H1 (cell line): ENCODE measurements at places on chromosomes 12 and 14.
A peak's percentile ranks its signal among the peaks of the same experiment; 100 is the strongest.

DNA sequence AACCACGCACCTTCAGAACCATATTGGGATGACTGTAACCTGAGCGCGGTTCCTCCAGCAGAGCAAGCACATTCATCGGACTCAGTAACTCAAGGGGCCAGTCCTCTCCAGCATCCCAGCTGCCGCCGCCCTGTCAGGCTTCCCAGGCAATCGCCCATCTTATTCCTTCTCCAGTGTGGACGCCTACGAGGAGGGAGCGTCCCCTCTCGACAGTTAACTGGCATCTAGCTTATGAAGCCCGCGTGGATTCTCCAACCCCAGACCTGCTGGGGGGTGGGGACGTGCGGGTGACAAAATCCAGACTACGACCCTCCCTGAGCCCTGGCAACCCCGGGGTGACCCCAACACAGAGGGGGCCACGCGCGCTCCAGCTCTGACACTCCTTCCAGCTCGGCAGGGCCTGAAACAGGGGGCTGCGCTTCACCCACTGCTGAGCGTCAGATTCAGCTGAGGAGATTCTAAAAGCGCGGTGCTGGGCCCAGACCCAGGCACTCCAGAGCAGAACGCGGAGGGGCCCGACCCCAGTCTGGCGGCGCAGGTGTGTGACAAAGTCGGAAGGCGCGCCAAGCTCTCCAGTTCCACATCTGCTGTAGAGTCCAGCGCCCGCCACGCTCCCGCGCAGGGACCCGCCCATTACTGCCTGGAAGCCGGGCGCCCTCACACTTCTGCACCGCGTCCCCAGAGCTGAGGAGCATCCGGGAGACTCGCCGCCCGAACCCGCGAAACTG, 43.9 kb upstream of the ESR2 start:
- no peaks in the 10 kb centered on the region for H3K36me3 ChIP-seq
- no peaks in the 10 kb centered on the region for H3K27me3 ChIP-seq
- H3K4me3 ChIP-seq = peak overlapping the region; percentile 93
- peak overlapping the region; percentile 79 for H3K27ac ChIP-seq
- peak; percentile 88 for DNase-seq

DNA sequence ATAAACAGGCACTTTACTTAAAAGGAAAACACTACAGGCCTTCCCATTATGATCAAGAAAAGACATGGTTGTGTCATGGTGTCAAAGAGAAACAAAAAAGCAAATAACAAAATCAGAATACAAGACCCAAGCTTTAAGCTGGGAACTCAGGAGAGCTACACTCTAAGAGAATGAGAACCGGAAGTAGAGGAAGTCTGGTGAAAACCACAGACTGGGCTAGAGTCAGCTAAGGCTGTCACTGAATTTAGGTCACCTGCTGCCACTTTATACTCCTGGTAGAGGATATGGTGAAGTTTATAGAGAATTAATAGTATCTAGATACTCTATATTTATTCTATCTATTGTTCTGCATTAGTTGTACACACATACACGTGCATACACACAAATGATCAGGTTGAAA, 971.7 kb downstream of the FLRT2 start:
- no peak for DNase-seq
- H3K4me1 ChIP-seq = no peaks in the 10 kb centered on the region
- no peaks in the 10 kb centered on the region for H3K27me3 ChIP-seq
- H3K27ac ChIP-seq = no peak overlapping the region

DNA sequence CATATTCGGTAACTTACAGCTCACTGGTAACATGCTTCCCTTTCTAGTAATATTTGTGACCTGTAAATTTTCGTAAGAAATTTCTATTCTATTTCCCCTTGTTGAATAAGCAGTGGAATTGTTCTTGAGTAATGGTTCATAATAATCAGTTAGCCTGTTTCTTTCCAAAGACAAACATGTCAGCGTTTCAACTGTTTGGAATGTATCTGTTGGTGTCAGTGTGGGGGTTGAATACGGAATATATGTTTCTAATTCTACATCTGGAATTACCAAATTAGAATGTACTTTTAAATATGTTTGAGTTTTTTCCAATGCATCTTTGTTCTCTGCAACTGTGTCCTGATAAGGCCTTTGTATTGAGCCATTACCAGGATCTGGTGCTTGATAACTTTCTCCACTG, 2.0 kb downstream of the BBS10 start:
- H3K27me3 ChIP-seq = no peaks in the 10 kb centered on the region
- H3K36me3 ChIP-seq = 0 out of 2 replicates have a peak, but pooled peaks cover 2% of the 10 kb centered on the region
- H3K4me1 ChIP-seq = no peaks in the 10 kb centered on the region
- no peak overlapping the region for H3K27ac ChIP-seq
- no peak for DNase-seq

DNA sequence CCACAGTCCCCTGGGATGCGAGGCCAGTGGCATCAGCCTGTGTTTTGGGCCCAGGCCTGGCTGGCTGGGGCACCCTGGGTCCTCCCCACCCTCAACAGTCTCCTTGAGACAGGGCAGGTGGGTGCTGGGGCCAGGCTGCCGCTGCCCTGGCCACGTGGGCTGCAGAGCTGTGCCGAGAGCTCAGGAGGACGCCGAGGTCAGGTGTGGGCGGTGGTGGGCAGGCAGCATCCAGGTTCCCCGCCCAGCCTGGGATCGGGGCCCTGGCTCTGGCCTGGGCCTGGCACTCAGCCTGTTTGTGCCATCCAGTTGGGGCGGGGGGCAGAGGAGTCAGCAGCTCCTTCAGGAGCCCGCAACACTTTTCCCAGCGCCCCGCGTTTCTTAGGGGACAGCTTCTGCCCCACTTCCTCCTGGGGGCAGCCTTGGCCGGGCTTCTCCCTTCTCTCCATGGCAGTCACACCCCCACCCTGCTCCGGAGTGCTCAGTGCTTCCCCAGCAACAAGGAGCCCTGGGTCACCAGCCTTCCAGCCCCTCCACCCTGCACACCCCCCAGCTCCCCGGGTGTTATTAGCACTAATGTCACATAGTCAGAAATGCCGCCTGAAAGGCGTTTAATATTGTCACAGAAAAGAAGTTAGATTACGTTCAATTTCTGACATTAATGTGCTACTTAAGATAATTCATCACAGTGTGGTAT, 30.8 kb downstream of the KIF26A start:
- peaks cover 29% of the 10 kb centered on the region for H3K4me1 ChIP-seq
- H3K27ac ChIP-seq = no peak overlapping the region
- H3K4me3 ChIP-seq = peak overlapping the region; percentile 28; the same call in 1 of the 2 replicates
- DNase-seq = no peak

- no peak overlapping the region for H3K27ac ChIP-seq
- H3K4me3 ChIP-seq = no peak overlapping the region
- H3K27me3 ChIP-seq = no peaks in the 10 kb centered on the region
- no peaks in the 10 kb centered on the region for H3K36me3 ChIP-seq
- DNase-seq = no peak
Observed at GRCh38 chr12:56877195-56878009, 56.8 kb downstream of the SDR9C7 start.

GRCh38 chr12:105975351-105975750, 163.4 kb downstream of the NUAK1 start:
- no peak overlapping the region for H3K27ac ChIP-seq
- H3K36me3 ChIP-seq = no peaks in the 10 kb centered on the region
- H3K27me3 ChIP-seq = no peaks in the 10 kb centered on the region
- no peak for DNase-seq
- no peak overlapping the region for H3K4me3 ChIP-seq

- no peak for DNase-seq
- no peaks in the 10 kb centered on the region for H3K36me3 ChIP-seq
- H3K27ac ChIP-seq = no peak overlapping the region
- H3K4me3 ChIP-seq = no peak overlapping the region
- H3K27me3 ChIP-seq = no peaks in the 10 kb centered on the region
Observed at GRCh38 chr14:92577321-92577742, 63.8 kb downstream of the RIN3 start.

- no peak overlapping the region for H3K4me3 ChIP-seq
- H3K36me3 ChIP-seq = no peaks in the 10 kb centered on the region
- peak; percentile 81 for DNase-seq
- H3K27ac ChIP-seq = no peak overlapping the region
Observed at GRCh38 chr12:119544765-119545625, 48.6 kb upstream of the TMEM233 start.

GRCh38 chr12:21129906-21130305, 1.1 kb upstream of the SLCO1B1 start:
- H3K27ac ChIP-seq = no peak overlapping the region
- H3K27me3 ChIP-seq = no peaks in the 10 kb centered on the region
- H3K4me1 ChIP-seq = no peaks in the 10 kb centered on the region
- no peak overlapping the region for H3K4me3 ChIP-seq

DNA sequence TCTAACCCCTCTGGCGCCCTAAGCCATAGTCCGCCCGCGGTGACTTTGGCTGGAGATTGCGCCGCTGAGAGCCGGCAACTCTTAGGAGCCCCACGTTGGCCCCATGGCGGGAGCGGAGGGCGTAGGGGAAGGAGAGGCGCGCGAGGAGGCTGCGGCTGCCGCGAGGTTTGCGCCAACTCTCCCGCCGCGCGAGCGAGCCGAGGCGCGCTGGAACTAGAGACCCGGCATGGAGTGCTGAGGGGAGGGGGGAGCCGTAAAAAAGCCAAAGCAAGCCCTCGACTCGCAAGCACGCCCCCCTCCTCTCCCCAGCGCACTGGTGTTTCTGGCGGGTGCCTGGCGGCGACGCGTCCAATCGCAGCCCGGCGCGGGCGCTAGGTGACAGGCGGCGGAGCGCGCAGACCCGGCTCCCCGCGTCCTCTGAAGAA, at the start of gene SYT10:
Gene SYT10 (minus strand): TSS at position 233 of the 425 bp plus-strand sequence. CDS start 297 bp downstream, outside the sequence.
- H3K4me1 ChIP-seq = no peaks in the 10 kb centered on the region
- H3K36me3 ChIP-seq = no peaks in the 10 kb centered on the region
- H3K27ac ChIP-seq = no peak within 1 kb of the TSS
- H3K4me3 ChIP-seq = peak within 1 kb of the TSS; percentile 71
- DNase-seq = no peak
